ENCODE measurements at places on chromosomes 3 and 15.
A peak's percentile ranks its signal among the peaks of the same experiment; 100 is the strongest.

GRCh38 chr3:79521221-79521848 lies 246.5 kb downstream of the ROBO1 start:
- peak; percentile 16 for DNase-seq

DNA sequence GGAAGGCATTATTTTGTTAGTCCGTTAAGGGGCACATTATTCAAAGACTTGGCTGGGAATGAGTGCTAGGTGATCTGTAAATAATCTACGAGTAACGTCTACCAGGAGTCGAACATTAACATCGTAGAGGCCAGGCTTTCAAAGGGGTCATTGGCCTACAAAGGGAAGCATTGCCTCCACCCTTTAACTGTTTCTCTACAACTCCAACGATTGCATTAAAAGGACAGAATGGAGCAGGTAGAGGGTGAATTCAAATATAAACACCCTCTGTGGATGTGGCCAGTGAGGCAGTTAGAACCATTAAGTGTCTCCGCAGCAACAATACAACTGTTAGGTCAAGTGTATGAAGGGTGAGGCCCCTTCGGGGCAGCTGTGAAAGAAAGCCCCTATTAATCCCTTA lies 126.0 kb upstream of the LMOD3 start:
- peak; percentile 92 for DNase-seq

- no peak for DNase-seq
These were observed 50.7 kb upstream of the FGF7 start for GRCh38 chr15:49372366-49372765.

GRCh38 chr15:47959617-47960413 lies 161.0 kb upstream of the SLC24A5 start:
- no peak for DNase-seq

- DNase-seq, result no peak
These were observed 50.4 kb downstream of the FLNB start for GRCh38 chr3:58058361-58059263.

- DNase-seq, result peak; percentile 42
These were observed 1458.4 kb upstream of the CADM2 start for GRCh38 chr3:83500422-83500821.

GRCh38 chr15:91896341-91897055 lies 43.0 kb downstream of the SLCO3A1 start:
- DNase-seq, result no peak

- no peak for DNase-seq
These were observed 39.5 kb downstream of the ITPR1 start for GRCh38 chr3:4532535-4533112.

GRCh38 chr3:129758785-129759320 lies 134.7 kb downstream of the TMCC1 start:
- DNase-seq, result no peak

- DNase-seq, result no peak
These were observed 109.3 kb upstream of the MRPS22 start for GRCh38 chr3:139234491-139234890.

DNA sequence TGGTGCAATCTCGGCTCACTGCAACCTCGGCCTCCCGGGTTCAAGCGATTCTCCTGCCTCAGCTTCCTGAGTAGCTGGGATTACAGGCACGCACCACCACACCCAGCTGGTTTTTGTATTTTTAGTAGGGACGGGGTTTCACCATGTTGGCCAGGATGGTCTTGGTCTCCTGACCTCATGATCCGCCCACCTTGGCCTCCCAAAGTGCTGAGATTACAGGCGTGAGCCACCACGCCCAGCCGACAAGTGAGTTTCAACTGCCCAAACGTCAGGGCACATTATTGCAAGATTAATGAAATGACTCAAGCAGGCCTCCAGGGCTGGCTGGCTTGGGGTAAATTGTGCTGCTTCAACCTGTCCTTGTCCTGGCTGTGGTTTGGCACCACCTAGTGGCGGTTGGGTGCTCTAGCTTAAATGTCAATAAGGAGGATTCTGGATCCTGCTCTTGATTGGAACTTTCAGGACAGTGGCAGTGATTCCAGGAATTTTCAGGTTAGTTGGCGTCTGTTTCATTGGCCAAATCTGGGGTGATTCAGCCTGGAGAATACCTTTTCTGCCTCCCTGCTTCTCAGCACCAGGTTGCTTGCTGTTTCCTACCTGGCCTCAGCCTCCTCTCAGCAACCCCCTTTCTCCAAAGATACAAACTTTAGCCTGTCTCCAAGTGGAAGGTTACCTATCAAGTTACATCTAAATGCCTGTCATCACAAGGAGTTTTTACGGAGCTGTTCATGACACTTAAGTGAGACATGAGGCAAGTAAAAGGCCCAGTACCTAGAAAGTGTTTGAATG lies 32.4 kb upstream of the SACM1L start:
- peak; percentile 68 for DNase-seq

DNA sequence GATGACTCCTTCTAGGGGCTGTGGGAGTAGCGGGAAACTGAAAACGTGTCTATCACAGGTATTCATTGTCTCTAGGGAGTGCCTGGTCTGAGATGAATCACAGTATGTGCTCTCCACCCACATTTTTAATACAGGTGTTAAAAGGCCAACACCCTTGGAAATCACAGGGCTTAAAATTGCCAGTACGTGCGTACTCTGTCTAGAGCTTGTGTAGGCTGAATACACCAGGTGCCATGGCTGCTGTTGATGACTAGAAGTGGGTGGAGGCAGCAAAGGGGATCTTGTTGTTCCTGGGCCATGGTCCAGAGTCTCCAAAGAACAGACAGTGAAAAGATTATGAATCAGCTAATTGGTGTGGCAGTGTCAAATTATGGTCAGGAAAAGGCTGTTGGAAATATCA lies 35.1 kb upstream of the P3H2 start:
- DNase-seq, result no peak

DNA sequence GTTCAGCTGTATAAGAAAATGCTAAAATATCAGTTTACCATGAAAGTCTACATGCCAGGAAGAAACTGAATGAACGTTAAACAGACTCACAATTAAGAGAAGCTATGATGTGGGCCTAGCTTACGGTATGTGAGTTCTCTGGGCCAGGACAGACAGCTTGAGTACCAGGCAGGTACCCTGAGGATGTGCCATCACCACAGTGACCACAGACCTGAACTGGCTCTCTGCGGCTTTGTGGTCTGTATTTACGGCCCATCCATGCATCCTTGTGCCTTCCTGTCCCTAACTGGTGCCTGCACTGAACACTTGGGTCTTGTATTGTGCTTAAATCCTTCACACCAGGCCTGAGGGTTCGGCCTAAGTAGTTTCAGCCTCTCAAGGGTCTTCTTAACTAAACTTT lies 467.5 kb upstream of the PPP2R3A start:
- DNase-seq, result no peak

DNA sequence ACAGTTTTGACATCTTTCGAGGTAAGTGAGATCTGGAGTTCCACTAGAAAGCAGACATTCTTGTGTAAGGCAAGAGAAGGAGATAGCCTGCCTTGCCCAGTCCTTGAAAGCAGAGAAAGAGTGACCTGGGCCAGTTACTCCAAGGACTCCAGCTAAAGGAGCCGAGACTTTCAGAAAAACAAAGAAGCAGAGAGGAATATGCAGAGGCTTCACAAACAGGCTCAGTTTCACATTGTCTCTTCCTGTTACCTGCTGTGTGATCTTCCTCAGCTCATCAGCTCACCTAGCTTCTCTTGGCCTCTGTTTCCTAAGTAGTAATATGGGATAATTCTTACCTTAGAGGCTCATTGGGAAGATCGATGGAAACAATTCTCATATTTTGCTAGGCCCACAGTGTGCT lies 81.0 kb downstream of the CDC25A start:
- DNase-seq, result no peak

DNA sequence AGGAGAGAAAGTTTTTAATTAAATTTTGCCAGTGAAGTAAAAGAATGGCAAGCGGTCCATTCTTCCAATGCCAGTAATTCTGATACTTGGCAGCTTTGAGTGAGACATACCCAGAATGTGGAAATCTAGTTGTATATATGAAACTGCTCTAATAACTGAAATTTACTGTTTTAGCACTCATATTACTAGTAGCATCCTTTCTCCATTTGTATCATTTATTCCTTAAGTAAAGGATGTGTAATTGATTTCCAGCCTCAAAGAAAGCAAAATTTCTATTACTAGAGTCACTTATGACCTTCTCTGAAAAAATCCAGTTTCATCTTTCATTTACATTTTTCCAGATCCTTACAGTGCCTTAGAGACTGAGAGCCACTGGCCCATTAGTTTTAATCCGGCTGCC lies 65.1 kb downstream of the PBRM1 start:
- DNase-seq, result no peak

- DNase-seq, result no peak
These were observed 3.4 kb upstream of the CPOX start for GRCh38 chr3:98596541-98597500.

- no peak for DNase-seq
These were observed 269.8 kb downstream of the RYR3 start for GRCh38 chr15:33580526-33580925.

GRCh38 chr3:151446002-151446340 lies 14.9 kb downstream of the IGSF10 start:
- DNase-seq, result no peak

DNA sequence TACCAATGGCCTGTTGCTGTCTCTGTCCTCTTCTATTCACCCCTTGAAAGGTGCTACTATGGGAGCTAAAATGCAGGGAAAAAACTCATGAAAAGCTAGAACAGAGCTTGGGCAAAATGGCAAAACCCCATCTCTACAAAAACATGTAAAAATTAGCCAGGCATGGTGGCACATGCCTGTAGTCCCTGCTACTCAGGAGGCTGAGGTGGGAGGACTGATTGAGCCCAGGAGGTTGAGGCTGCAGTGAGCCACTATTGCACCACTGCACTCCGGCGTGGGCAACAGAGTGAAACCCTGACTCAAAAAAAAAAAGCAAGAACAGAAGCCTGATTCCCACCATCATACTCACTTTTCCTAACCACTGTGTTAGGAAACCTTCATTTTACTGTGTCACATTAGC lies 1.9 kb downstream of the MAP4 start:
- no peak for DNase-seq

DNA sequence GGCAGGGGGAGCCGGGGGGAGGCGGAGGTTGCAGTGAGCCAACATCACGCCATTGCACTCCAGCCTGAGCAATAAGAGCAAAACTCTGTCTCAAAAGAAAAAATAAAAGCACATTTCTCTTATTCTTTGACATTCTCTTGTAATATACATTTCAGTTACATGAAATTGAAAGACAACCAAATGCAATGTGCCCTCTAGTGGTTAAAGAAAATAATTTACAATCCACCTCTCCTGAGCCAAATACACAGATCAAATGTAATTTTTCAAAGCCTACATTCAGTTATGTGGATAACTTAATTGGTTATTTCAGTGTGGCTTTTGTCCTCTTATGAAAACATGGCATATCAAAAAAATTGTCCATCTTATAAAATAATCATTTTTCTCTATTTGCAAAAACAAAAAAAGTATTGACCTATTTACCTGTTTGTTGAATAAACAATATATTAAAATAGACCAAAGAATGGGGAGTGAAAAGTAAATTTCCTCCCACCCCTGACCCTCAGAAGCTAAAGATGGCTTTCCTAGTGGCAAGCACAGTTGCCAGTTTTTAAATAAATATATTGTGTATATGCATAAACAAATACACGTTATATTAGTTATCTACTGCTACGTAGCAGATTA lies 14.2 kb upstream of the U2SURP start:
- DNase-seq, result no peak

GRCh38 chr3:47441796-47442551 lies 33.8 kb downstream of the SCAP start:
- no peak for DNase-seq

- no peak for DNase-seq
These were observed 120.3 kb downstream of the PTPRG start for GRCh38 chr3:61681636-61682035.

GRCh38 chr3:130894130-130894985 lies 474 bp downstream of the ATP2C1 start:
- no peak for DNase-seq

DNA sequence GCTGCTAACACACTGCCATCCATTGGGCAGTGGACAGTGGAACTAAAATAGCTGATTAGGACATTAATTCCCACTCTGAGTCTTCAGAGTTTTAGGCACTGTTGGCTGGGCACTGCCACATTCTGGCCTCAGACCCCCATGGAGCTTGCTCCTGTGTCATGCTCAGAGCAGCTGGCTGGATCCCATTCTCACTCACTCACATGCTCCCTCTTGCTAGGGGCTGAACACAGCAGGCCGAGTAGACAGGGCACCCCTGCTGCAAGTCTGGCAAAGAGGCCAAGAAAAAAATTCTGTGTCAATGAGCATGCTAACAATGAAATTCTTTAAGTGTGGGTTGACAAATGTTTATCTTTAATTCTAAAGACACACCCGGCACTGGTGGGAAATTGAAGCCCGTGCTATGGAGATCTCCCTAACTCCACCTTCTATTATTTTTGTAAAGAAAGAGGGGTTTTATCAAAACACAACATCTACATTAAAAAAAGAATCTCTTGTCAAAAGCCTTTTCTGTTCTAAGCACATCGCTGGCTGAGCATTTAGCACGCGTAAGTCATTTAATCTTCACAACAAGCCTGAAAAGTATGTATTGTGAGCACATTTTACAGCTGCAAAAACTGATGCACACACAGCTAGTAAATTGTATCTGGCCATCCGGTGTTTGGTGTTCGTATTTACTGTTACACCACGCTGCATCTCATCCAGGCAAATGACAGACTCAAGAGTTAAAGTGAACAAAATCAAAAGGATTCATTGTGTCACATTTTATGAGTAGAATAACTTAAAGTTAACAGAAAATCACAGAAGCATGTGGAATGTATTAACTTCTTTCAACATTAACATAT lies 362.1 kb downstream of the PLOD2 start:
- no peak for DNase-seq
